ENCODE measurements at places on chromosomes 6 and 20. TPM values are rescaled to one million over a fixed set of nuclear protein-coding genes. Genes with fewer than 3 reads are reported as not detected.

The SPAG4 gene
- 1.6 TPM for total RNA-seq

The TSHZ2 gene
- 22.1 TPM for total RNA-seq

The OSBPL2 gene
- total RNA-seq, result 49.4 TPM

The CTAGE9 gene
- not detected for total RNA-seq

The GINS1 gene
- total RNA-seq, result 14.1 TPM

The RAD21L1 gene
- not detected for total RNA-seq

The HLA-A gene
- 72.7 TPM for total RNA-seq

The PPP1R3G gene
- total RNA-seq, result 3.7 TPM

The TNFAIP3 gene
- 1.6 TPM for total RNA-seq

The NFATC2 gene
- total RNA-seq, result 0.69 TPM

The CLVS2 gene
- 43.6 TPM for total RNA-seq

The PBOV1 gene
- not detected for total RNA-seq

The TUBB2A gene
- total RNA-seq, result 1,417 TPM

The TRDN gene
- total RNA-seq, result 0.92 TPM

The CST7 gene
- total RNA-seq, result 0.69 TPM

The TPD52L1 gene
- 24.7 TPM for total RNA-seq

The SLC22A2 gene
- 0.46 TPM for total RNA-seq

The B3GALT4 gene
- 7.8 TPM for total RNA-seq

The SMIM28 gene
- total RNA-seq, result not detected

The TGM2 gene
- total RNA-seq, result 3.5 TPM

The MYCT1 gene
- total RNA-seq, result 4.4 TPM

The TGM3 gene
- total RNA-seq, result 0.46 TPM

The GPR6 gene
- total RNA-seq, result 12.2 TPM

The DOK5 gene
- 26.8 TPM for total RNA-seq

The RFX6 gene
- total RNA-seq, result not detected
